ENCODE measurements at places on chromosomes 7 and 10. TPM values are rescaled to one million over a fixed set of nuclear protein-coding genes. Genes with fewer than 3 reads are reported as not detected.

GRCh38 chr10:69643779-69644657 lies 14.0 kb downstream of the FAM241B start:
- no peak overlapping the region for H3K4me3 ChIP-seq
- H3K4me1 ChIP-seq: peaks cover 4% of the 10 kb centered on the region
- no peaks in the 10 kb centered on the region for H3K36me3 ChIP-seq
- H3K27ac ChIP-seq: no peak overlapping the region
- no peak for DNase-seq

- H3K36me3 ChIP-seq: no peaks in the 10 kb centered on the region
- H3K27me3 ChIP-seq: no peaks in the 10 kb centered on the region
- peaks cover 36% of the 10 kb centered on the region for H3K4me1 ChIP-seq
- no peak overlapping the region for H3K4me3 ChIP-seq
- DNase-seq: no peak
These were observed 431.0 kb upstream of the GALNT17 start for GRCh38 chr7:70700941-70701425.

- H3K27ac ChIP-seq: peak overlapping the region; percentile 69
- no peaks in the 10 kb centered on the region for H3K27me3 ChIP-seq
- DNase-seq: no peak
- no peaks in the 10 kb centered on the region for H3K36me3 ChIP-seq
These were observed 51.3 kb downstream of the PWWP2B start for GRCh38 chr10:132448248-132448731.

GRCh38 chr7:83872501-83872900 lies 223.6 kb upstream of the SEMA3E start:
- H3K27me3 ChIP-seq: no peaks in the 10 kb centered on the region
- H3K36me3 ChIP-seq: no peaks in the 10 kb centered on the region
- no peak overlapping the region for H3K4me3 ChIP-seq
- no peaks in the 10 kb centered on the region for H3K4me1 ChIP-seq
- no peak for DNase-seq

DNA sequence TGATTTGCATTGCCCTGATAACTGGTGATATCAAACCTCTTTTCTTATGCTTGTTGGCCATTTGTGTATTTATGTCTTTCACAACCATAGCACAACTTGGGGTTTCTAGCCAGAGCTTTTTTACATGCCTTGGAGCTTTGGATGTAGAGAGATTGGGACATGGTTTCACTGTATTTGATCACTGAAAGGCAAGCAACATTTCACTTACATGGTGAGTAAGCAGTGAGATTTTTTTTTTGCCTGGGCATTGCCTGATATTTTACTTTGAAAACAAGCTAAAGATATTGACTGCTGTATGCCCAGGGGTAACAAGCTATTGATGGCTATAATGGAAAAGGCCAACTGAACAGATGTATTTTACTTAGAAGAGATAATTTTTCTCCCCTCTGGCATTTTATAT lies 259.0 kb downstream of the PHTF2 start:
- no peak overlapping the region for H3K4me3 ChIP-seq
- no peaks in the 10 kb centered on the region for H3K27me3 ChIP-seq
- H3K4me1 ChIP-seq: no peaks in the 10 kb centered on the region
- H3K27ac ChIP-seq: no peak overlapping the region

DNA sequence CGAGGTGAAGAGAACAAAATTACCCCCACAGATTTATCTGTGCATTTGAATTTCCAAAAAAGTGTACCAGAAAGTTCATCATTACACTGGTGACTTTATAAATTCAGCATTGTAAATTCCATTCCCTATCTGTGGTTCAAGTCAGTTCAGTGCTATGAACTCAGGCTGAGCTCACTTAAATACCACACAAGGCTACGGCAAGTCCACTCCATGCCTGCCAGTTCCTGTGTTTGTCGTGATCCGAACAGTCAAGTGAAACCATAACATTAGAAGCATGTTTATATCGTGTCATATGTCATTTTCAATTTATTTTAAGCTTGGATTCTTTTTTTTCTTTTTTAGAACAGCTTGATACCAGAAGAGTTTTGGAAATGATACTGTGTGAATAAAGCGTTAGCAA lies 14.8 kb downstream of the MBL2 start:
- no peaks in the 10 kb centered on the region for H3K4me1 ChIP-seq
- peak; percentile 24 for DNase-seq
- H3K4me3 ChIP-seq: no peak overlapping the region
- no peaks in the 10 kb centered on the region for H3K27me3 ChIP-seq
- no peak overlapping the region for H3K27ac ChIP-seq

- H3K36me3 ChIP-seq: peaks cover 29% of the 10 kb centered on the region
- no peaks in the 10 kb centered on the region for H3K27me3 ChIP-seq
- no peaks in the 10 kb centered on the region for H3K4me1 ChIP-seq
- no peak overlapping the region for H3K27ac ChIP-seq
- no peak overlapping the region for H3K4me3 ChIP-seq
These were observed 29.0 kb downstream of the SLC37A3 start for GRCh38 chr7:140369294-140369693.

DNA sequence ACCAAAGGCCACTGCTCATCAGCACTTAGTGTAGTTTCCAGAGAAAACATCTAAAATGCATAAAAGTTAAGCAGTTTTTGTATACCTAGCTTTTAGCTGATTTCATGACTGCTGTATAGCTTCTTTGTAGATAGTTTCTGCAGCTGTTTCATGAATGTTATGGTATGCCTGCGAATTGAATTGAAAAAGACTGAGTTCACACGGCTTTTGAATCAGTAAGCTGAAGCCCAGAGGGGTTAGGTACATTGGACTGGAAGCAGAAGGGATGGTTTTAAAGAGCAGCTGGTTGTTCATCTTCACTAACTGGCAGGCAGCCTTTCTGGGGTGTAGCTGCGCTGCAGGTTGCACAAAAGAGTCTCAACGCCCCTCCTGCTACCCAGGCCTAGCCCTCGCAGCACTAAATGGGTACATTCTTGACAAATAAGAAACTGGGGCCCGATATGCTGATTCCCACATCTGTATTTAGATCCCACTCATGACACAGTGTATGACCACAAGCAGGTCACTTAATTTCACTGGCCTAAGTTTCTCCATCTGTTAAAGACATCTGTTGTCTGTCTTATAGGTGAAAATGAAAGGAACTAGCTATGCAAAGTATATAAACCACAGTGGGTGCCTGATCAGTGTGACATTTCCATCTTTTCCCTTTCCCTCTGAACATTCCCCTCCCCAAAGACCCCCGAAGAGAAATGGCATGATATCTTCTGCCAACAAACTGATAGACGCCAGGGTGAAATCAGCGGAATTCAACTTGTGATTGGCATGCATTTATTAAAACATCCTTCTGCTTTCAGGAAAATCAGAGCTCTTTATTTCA lies 85.9 kb upstream of the AGBL3 start:
- DNase-seq: peak; percentile 53
- H3K27me3 ChIP-seq: no peaks in the 10 kb centered on the region
- peak overlapping the region; percentile 89 for H3K27ac ChIP-seq
- H3K4me3 ChIP-seq: no peak overlapping the region

- H3K4me1 ChIP-seq: no peaks in the 10 kb centered on the region
- H3K27me3 ChIP-seq: no peaks in the 10 kb centered on the region
- H3K36me3 ChIP-seq: no peaks in the 10 kb centered on the region
These were observed 33.8 kb upstream of the ATXN7L1 start for GRCh38 chr7:105910172-105910571.

- H3K4me3 ChIP-seq: peak overlapping the region; percentile 44
- no peaks in the 10 kb centered on the region for H3K27me3 ChIP-seq
- H3K4me1 ChIP-seq: no peaks in the 10 kb centered on the region
- H3K36me3 ChIP-seq: peaks cover 8% of the 10 kb centered on the region
- H3K27ac ChIP-seq: no peak overlapping the region
These were observed 90.9 kb downstream of the NEURL1 start for GRCh38 chr10:103584216-103585010.

DNA sequence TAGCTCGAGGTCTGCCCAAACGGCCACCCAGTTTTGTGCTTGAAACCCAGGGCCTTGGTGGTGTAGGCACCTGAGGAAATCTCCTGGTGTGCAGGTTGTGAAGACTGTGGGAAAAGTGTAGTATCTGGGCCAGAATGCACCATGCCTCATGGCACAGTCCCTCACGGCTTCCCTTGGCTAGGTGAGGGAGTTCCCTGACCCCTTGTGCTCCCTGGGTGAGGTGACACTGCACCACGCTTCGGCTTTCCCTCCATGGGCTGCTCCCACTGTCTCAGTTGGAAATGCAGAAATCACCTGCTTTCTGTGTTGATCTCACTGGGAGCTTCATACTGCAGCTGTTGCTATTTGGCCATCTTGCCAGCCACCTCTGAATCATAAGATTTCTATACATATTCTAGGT lies 62.4 kb upstream of the CDK6 start:
- no peaks in the 10 kb centered on the region for H3K4me1 ChIP-seq
- H3K4me3 ChIP-seq: no peak overlapping the region
- no peak overlapping the region for H3K27ac ChIP-seq
- no peak for DNase-seq
- H3K27me3 ChIP-seq: no peaks in the 10 kb centered on the region

GRCh38 chr7:29596593-29597178 lies 33.1 kb downstream of the PRR15 start:
- DNase-seq: peak; percentile 91
- no peaks in the 10 kb centered on the region for H3K4me1 ChIP-seq
- no peak overlapping the region for H3K4me3 ChIP-seq
- H3K27me3 ChIP-seq: no peaks in the 10 kb centered on the region

DNA sequence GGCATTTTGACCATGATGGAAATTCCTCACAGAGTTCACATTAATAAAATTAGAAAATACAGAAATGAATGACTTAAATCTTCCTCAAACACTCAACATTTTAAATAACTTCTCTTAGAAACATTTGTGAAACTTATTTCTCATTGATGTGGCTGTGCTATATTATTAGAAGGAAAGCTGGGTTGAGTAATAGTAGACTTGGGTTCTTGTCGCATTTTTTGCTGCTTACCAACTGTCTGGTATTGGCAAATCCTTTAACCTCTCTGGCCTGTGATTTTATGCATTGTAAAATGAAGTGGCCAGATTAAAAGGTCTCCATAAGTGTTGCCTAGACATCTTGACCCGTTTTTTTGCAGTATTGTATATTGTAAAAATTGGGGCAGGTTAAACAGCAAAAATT lies 66.5 kb downstream of the VPS50 start:
- no peak for DNase-seq
- no peak overlapping the region for H3K27ac ChIP-seq
- peaks cover 19% of the 10 kb centered on the region for H3K36me3 ChIP-seq

DNA sequence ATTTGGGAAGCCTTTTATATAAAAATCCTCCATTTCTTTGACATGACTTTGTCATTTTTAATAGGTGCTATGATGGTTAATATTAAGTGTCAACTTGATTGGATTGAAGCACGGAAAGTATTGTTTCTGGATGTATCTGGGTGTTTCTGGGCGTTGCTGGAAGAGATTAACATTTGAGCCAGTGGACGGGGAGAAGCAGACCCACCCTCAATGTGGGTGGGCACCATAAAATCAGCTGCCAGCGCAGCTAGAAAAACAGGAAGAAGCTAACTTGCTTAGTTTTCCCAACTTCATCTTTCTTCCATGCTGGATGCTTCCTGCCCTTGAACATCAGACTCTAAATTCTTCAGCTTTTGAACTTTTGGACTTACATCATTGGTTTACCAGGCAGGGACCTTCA lies 1003.0 kb downstream of the SORCS3 start:
- H3K4me1 ChIP-seq: no peaks in the 10 kb centered on the region
- no peaks in the 10 kb centered on the region for H3K36me3 ChIP-seq
- H3K4me3 ChIP-seq: no peak overlapping the region
- H3K27ac ChIP-seq: no peak overlapping the region
- DNase-seq: no peak

- H3K27me3 ChIP-seq: no peaks in the 10 kb centered on the region
- H3K36me3 ChIP-seq: no peaks in the 10 kb centered on the region
- peaks cover 6% of the 10 kb centered on the region for H3K4me1 ChIP-seq
These were observed 63.6 kb downstream of the GPR37 start for GRCh38 chr7:124701955-124702354.

DNA sequence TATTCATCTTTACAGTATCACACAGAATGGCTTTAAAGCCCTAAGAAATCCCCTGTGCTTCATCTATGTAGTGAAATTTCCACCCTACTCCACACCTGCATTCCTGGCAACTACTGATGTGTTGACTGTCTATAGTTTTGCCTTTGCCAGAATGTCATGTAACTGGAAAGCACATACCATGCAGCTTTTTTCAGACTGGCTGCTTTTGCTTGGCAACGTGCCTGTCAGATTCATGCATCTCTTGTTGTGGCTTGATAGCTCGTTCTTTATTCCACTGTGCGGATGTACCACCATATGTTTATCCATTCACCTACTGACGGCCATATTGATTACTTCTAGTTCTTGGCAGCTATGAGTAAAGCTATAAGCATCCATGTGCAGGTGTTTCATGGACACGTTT lies 30.6 kb downstream of the RBM17 start:
- no peaks in the 10 kb centered on the region for H3K27me3 ChIP-seq
- no peak overlapping the region for H3K27ac ChIP-seq
- no peak overlapping the region for H3K4me3 ChIP-seq

DNA sequence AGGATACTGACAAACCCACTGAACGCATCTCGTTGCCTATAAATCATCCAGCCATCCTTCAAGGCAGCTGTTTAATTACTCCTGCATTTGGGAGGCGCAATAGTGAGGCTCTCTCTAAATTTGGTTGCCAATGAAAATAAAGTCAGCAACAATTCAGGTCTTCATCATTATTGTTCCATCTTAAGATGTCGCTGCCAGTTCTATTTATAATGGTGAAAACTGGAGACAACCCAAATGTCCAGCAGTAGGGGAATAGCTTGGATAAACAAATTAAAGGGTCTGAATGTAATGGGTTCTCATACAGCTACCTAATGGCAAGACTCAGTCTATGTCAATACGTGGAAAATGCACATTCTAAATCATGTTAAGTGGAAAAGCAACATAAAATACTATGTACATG lies 120.1 kb upstream of the PLXNA4 start:
- H3K4me3 ChIP-seq: no peak overlapping the region
- H3K36me3 ChIP-seq: no peaks in the 10 kb centered on the region
- no peak for DNase-seq
- H3K27me3 ChIP-seq: no peaks in the 10 kb centered on the region
- no peaks in the 10 kb centered on the region for H3K4me1 ChIP-seq

The SLC18A3 gene
- total RNA-seq: 1.7 TPM

The PLEKHA1 gene
- 101 TPM for total RNA-seq

The UPK3B gene
- total RNA-seq: not detected

The AGAP5 gene
- total RNA-seq: 2.9 TPM

The NME8 gene
- total RNA-seq: 0.57 TPM

The SFTPD gene
- total RNA-seq: 0.83 TPM

The H2BK1 gene
- total RNA-seq: not detected

The OR2A5 gene
- total RNA-seq: not detected

The MSS51 gene
- total RNA-seq: 2.7 TPM

The NEUROG3 gene
- total RNA-seq: not detected

The ERVW-1 gene
- not detected for total RNA-seq
